ENCODE measurements at places on chromosomes 12 and 14.

DNA sequence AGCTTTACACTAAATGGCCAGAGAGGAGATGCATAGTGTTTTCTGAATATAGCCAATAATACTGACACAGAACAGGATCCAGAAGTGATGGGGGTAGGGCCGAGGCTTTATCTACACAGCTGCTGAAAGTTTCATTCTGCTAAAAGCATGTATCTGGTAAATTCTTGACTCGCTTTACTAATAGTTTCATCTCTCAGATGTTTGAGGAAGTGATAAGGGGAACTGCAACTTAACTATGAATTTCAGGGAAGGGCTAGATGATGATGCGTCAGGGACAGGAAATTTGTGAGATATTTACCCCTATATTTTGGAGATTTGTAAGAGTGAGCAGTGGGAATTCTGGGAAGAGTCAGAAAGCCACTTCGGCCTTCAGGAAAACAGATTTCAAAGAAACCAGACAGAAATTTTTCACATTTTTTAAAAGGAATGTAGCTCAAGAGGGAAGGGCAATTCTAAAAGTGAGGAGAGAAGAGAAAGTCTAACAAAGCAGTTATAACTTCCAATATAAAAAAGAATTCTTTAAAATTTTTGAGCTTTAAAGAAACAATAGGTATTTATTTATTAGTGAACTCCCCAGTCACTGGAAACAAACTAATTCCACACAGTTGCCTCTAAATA is 243.1 kb downstream of the BCAT1 start:
- DNase-seq: no peak

DNA sequence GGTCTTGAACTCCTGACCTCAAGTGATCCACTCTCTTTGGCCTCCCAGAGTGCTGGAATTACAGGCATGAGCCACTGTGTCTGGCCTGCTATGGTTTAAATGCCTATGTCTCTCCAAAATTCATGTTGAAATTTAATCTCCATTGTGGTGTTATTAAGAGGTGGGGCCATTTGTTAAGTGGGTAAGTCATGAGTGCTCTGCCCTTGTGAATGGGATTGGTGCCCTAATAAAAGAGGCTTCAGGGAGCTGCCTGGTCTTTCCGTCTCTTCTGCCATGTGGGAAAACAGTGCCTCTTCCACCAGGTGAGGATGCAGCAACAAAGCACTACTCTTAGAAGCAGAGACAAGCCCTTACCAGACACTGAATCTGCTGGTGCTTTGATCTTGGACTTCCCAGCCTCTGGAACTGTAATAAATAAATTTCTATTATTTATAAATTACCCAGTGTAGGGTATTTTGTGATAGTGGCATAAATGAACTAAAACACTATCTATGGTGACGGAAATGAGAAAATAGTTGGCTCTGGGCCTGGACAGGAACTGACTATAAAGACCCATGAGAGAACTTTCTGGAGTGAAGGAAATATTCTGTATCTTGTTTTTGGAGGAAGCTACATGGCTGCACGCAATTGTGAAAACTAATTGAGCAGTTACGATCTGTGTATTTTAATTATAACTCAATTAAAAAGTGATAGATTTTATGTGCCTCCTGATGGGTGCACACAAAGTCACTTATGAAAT is 12.1 kb upstream of the ATP23 start:
- no peak for DNase-seq

DNA sequence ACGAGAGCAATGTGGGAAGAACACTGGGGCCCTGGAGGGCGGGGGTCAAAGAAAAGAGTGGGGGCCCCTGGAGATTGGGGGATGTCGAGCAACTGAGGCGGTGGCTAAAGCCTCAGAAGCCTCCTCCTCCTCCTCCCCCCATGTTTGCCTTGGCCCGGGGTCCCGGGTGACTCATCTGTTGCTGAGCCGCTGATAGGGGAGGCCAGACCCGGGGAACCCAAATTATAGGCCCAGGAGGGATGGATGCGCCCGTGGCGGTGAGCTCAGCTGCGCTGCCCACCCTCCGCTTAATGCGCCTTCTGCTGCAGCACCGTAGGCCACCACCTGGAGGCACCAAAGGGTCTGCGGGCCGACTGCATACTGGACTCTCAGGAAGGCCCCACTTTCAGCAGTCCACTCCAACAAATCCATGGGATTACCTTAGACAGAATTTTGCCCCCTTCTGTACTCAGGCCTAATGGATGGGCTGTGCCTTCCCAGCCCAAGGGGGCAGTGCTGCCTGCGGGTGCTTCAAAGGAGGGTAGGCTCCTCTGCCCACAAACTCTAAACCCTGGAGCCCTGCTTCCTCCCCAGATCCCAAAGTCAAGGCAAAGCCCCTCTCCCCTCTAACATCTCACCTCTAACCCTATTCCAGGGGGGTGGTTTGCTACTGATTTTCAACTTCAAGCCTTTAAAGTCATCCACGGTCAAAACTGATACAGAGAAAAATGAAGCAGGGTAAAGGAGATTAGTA is 2.6 kb upstream of the WNT10B start:
- no peak for DNase-seq

GRCh38 chr12:11746024-11746771 is 96.7 kb downstream of the ETV6 start:
- DNase-seq: no peak

- DNase-seq: no peak
Measured at GRCh38 chr14:69741055-69741454, 25.9 kb upstream of the SRSF5 start.
